ENCODE measurements at places on chromosomes 1 and 21.

- DNase-seq = no peak
These were observed 502.3 kb downstream of the NUF2 start for GRCh38 chr1:163824006-163824405.

- DNase-seq = no peak
These were observed 662.5 kb downstream of the PLA2G4A start for GRCh38 chr1:187491082-187491720.

GRCh38 chr1:152777510-152778137 is 2.7 kb downstream of the LCE1F start:
- no peak for DNase-seq

DNA sequence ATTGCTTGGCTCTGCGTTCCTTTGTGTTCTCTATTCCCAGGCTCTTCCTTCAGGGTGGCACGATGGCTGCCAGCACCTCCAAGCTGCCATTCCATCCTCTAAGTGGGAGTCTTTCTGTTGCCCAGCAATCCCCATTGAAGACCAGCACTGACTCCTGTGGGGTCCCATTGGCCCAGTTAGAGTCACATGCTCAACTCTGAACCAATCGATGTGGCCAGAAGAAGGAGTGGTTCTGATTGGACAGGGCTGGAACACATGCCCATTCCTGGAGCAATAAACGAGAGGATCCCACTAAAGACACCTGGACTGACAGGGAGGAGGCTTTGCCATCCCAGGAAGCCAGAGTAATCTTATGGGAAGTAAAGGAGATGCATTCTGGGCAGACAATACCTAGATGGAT is 97.2 kb upstream of the IGSF21 start:
- DNase-seq = no peak

DNA sequence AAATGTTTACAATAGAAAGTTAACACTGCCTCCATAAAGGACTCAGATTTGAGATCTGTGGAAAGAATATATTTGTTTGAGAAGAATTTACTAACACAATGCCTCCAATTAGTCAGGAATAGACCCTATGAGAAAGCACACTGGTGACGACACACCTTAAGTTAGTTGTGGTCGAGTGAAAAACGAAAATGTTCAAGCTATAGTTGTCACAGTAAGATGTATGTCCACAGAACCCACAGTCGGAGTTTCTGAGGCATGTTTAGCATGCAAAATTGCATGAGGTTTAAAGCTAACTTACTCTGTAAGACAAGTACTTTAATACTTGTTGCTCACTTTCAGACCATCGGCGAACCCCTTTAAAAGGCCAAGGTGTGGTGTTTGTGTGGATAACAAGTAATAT is 69.9 kb upstream of the SIPA1L2 start:
- no peak for DNase-seq

- no peak for DNase-seq
These were observed 529.5 kb downstream of the KCNT2 start for GRCh38 chr1:196078691-196079090.

DNA sequence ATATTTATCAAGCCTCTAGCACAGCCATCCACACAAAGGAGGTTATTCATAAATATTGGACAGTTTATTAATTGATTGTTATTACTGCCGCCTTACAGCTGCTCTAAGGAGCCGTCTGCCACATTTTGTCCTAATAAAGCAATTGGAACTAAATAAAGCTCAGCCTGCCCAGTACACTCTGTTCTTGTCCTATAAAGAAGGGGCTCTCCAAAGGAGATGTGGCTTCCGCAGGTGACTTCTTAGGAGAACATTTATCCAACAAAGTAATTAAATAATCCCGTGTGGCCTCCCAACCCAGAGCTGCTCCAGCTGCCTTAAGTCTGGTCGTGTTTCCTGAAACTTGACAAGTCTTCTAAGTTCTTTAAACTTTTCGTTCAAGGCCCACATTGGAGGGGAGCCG is 497.7 kb downstream of the NPHP4 start:
- no peak for DNase-seq

GRCh38 chr1:79262745-79263258 is 256.3 kb upstream of the ADGRL4 start:
- no peak for DNase-seq

DNA sequence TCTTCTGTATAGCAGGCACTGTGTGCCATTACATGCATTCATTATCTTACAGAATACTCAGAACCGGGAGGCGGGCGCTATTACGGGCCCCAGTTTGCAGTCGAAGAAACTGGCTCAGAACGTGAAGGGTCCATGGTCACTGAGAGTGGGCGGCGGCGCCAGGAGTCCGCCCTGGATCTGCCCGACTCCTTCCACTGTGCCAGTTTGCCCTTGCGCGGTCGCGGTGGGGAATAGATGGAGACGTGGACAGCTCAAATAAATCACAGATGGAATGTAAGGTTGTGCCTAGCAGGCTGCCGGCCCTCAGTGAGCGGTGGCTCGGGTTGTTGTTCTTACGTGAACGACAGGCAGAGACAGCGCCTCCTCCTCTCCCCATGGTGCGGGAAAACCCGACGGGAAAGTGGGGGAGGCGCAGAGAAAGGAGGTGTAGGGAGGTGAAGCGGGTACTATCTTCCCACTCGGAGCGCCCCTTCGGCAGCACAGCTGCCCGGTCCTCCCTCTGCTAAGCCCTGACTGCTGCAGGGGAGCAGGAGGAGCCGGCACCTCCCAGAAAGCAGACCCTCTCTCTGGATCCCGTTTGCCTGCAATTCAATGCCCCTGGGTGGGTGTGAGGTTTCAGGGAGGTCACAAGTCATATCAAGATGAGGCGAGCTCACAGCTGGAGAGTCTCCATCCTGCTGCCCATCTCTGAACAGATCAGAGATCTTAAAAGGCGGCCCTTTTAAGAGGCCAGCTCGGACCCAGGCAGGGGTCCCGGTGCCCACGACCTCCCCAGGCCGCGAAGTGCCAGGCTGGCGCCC is 1.1 kb downstream of the COL9A2 start:
- peak; percentile 78 for DNase-seq

- no peak for DNase-seq
These were observed 73.1 kb downstream of the GATAD2B start for GRCh38 chr1:153849487-153850185.

- peak; percentile 74 for DNase-seq
These were observed 6.3 kb downstream of the RCC1 start for GRCh38 chr1:28512058-28512611.

- no peak for DNase-seq
These were observed 1054.7 kb upstream of the TMPRSS15 start for GRCh38 chr21:19458295-19458694.

- peak; percentile 83 for DNase-seq
These were observed 374 bp downstream of the SH2D5 start for GRCh38 chr1:20732071-20732587.

- DNase-seq = no peak
These were observed 1.4 kb downstream of the SPTA1 start for GRCh38 chr1:158685085-158685484.

- no peak for DNase-seq
These were observed 14.0 kb upstream of the GBP5 start for GRCh38 chr1:89286549-89287180.

DNA sequence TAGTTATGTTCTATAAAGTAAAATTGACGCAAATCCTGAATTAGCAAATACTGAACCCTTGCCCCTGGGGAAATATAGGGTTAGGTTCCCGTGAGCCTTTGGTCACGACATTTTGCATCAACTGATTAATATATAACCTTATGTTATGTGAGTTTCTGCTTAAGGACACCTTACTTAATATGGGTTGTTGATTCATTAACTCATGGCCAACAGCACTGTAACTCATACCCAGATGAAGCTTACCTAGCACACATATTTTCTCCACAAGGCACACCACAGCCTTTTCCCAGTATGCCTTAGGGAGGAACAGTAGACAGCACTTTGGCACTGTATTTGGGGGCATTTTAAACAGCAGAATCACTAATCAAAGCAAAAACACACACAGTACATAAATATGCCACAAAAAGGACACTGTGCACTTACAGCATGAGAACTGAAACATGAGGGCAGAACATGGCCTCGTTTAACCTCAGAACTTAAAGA is 15.1 kb downstream of the INAVA start:
- DNase-seq = no peak

DNA sequence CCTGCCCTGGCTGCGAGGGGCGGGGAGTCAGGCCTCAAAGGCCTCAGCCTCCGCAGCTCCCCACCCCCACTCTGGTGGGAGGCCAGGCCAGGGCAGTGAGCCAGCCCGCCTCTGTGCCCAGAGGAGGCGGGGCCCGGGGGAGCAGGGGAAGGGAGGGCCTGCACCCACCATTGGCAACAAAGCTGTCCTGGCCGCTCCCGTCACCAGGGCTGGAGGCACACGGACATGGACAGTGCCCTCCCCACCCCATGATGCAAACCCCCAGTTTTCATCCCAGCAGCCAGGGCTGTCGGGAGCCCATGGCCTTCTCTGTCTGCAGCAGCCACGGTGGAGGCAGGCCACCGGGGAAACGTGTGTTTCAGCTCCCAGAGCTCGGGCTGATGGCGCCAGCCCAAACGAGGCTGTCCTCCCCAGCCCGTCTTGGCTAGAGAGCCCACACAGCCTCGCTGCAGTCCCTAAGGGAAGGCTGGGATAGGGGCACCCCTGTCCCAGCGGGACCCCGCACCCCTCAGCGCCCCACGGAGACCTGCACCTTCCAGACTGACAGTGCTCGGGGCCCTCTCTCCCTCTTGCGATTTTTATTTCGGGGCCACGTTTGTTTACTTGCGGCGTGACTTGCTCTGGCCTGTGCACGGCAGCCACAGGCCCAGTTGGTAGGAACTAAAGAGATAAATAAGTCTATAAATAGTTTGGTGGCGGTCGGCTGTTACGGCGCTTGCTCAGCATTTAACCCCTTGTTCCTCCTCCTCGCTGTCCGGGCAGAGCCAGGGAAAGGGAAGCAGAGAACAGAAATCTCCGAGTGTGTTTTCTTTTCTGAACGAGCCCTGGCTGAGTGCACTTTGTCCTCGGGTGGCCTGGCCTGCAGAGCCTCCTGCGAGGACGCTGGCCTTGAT is 101.8 kb downstream of the PRDM16 start:
- no peak for DNase-seq

DNA sequence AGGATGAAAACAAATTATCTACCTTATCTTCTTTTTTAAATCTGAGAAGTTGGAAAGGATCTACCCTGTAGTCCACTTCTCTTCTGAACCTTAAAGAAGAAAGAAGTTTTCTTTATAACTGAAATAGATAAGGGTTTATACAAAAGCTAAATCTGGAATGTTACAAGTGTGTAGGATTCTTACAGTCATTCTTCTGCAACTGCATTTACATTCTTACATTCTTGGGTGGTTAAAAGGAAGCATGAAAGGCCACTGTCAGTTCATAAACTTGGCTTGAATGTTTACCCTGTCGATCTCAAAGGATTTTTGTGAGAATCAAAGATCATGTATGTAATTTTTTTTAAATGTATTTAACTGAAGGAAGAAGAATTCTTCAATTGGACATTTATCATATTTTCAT is 142.1 kb upstream of the BRINP3 start:
- DNase-seq = no peak

- DNase-seq = no peak
These were observed 30.0 kb downstream of the ARHGEF10L start for GRCh38 chr1:17569200-17570139.

DNA sequence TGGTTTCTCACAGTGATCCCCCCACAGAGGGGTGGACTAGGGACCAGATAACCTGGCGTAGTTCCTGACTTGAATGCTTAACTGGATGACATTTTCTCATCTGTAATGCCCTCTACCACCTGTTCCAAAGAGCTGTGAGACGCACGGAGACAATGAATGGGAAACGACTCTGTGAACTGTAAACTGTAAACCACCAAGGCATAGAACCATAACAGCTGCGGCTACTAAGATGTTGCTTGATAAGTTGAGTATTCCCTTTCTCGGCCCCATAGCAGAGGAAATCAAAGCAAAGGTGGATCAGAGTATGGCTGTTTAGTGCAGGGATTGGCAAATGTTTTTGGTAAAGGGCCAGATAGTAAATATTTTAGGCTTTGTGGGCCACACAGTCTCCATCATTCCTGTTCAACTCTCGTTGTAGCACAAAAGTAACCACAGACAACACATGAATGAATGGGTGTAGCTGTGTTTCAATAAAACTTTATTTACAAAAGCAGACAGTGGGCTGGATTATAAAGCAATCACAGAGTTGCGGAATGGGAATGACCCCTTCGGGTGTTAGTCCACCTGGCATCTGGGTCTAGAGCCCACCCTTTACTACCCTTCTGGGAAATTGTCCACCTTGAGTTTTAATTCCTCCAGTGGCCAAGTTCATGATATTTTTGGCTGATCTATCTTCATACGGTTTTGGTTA is 315.2 kb downstream of the RPS6KC1 start:
- no peak for DNase-seq

DNA sequence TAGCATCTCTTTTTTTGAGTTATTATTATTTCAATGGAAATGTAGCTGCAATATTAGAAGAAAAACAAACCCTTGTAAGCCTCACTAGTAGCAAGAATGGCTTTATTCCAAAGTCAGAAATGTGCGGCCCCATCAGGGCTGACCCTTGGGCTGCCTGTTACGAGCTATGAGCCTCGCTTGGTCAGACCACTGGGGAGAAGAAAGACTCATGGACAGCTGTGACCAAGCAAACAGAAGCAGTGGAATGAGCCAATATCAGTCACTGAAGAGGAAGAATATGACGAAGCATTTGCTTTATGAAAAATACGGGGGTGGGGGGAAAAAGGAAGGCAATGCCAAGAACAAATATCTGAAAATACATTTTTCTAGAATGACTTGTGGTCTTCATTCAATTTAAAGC is 504.5 kb downstream of the LMO4 start:
- no peak for DNase-seq

DNA sequence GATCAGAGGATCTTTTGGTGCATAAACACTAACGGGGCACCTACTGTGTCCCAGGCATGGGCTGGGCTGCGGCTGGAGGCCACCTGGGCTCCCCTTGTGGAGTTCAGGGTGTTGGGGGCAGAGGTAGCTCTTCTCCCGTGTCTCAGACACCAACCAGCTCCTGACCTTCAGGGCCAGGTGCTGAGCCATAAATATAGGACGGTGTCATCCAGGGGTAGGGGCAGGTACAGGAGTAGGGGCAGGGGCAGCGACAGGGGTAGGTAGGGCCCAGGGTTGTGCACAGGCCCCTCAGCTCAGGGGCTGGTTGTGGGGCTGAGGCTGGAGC is 18.0 kb upstream of the LRRC3 start:
- no peak for DNase-seq

DNA sequence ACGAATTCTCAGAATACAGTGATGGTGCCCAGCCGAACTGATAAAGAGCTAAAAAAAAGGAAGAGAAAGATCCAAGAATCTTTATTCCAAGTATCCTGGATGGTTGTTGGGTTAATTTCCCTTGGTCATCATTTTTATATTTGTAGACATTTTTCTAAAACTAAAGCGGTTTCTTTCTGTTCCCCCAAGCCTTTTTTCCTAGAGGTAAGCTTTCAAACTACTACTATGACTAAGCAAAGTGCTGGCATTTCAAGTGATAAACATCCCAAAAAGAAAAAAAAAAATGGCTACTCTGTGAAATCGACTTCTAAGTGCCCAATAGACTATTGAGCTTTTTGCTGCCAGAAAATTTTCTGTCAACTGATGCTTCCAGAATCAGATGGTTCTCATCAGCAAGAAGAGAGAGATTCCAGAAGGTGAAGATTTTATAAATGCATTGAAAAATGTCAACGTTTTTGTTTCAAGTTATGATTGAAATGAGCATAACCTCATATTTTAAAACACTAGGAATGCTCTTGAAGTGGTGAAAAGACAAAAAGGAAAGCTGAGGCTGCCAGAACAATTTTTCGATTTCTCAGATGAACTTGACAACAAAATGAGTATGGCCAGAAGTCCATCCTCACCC is 96.1 kb upstream of the ZC3H11B start:
- DNase-seq = no peak

GRCh38 chr1:211339631-211340041 is 13.0 kb downstream of the TRAF5 start:
- DNase-seq = no peak
